ENCODE measurements at places on chromosomes 2 and 18.
A peak's percentile ranks its signal among the peaks of the same experiment; 100 is the strongest.

GRCh38 chr2:200625958-200626363 is 40.1 kb downstream of the AOX1 start:
- DNase-seq = no peak

DNA sequence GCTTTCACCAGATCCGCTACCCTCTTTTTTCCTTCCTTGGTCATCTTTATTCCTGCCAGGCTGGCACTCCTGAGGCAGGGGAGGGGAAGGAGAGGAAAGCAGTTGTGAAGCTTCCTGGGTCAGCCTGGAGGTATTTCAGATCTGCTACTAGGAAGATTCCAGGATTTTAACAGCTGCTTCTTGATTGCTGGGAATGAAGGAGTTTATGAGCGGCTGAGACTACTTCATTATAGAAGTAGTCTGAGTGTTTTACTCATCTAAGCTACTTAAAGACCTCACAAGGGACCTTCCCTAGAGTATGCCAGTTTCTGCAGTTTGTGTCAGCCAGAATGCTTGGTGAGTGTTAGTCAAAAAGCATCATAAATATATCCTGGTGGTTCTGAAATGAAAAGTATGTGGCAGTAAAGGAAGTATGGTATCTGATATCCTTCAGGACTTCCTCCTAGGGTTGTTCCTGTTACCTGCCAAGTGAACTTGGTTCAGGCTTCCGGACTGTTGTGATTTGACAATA is 1.9 kb downstream of the TANC1 start:
- DNase-seq = no peak

DNA sequence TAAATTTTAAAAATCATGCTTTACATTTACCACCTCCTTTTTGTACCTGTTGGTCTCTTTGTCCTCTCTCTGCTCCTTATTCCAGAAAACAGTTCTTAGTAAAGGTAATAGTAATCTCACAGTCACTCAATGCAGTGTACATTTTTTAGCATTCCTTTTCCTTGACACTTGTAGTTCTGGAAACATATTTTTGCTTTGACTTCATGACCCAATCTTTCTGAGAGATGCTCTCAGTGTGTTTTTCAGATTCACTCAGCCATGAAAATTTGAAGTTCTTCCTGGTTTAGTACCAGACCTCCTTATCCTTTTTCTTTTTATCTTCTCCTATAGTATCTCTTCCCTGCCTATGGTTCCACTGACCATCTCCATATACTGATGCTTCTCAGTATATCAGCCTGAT is 747.5 kb upstream of the ZEB2 start:
- no peak for DNase-seq

DNA sequence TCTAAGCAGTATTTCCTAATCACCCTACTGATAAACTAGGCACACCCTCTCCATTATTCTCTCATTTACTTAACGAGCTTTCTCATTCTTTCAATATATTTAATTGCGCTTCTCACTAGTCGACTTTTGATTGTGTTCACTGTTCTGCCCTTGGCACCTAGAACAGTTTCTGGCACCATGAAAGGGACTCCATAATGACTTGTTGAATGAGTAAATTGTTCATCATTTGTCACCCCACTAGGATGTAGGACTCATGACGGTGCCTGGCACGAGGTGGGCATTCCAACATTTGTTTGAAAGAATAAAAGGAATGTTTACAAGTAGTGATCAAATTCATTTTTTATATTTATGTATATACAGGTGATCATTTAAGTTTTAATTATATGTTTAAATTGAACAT is 123.7 kb downstream of the DIS3L2 start:
- peak; percentile 32 for DNase-seq

GRCh38 chr2:194610297-194610696 is 1046.7 kb upstream of the SLC39A10 start:
- DNase-seq = no peak

- DNase-seq = no peak
These were observed 101.6 kb upstream of the TEX51 start for GRCh38 chr2:126796931-126797621.

DNA sequence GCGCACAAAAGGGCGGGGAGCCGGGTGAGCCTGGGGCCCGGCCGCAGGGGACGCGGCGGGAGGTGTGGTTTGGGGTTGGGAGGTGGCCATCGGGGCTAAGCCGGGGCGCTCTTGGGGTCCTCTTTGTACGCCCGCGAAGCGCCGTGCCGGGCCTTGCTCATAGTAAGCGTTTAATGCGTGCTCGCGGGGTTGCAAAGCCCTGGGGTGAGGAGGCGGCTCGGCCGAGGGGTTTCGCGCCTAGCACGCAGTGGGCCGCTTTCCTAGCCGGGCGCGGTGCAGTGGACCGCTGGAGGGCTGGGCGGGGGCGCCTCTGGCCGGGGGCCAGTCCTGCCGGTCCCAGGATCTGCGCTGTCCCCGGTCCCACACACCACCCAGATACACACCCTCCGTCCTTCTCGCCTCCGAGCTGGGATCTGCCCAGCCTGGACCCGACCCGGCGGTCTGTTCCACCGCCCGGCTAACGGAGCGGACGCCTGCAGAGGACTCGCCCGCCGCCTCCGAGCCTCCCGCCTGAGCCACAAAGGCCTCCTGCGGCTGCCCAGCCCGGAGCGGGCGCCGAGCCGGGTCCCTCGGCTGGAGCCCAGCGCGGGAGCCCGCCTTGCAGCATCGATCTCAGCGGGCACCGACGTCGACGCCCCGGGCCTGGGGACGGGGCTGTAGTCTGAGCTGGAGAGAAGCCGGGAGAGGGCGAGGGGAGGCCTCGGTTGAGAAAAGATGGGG is 564 bp downstream of the DPYSL5 start:
- no peak for DNase-seq

DNA sequence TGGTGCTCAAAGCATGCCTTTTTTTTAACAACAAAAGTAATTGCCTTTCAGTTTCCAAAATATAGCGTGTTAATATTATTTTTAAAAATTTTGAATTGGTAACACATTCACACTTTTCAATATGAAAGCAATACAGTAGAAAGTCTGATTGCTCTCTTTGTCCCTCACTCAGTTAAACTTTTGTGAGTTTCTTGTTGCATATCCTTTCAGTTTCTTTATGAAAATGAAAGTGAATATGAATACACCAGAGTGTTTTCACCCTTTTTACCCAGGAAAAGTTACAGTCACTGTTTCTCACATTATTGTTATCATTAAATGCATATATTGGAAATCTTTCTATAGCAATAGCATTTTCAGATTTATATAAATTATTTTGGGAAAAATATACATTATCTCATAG is 377.4 kb upstream of the CRIM1 start:
- DNase-seq = no peak

DNA sequence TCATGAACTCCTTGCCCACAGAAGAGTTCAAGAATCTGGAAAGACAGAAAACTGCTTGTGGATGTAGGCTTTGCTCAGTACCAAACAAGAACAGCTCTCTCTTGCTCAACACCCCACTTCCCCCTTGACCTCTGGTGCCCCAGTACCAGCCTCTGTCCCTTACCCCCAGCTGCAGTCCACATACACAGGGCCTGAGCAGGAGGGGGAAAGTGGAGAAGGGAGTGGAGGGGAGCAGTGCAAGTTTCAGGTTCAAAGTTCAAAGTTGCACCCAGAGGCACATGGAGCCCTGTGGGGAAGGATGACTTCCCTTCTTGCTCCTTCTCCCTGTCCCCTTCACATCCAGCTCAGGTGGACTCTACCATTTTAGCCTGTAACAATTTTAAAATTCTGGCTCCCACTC is 61.1 kb upstream of the LPIN2 start:
- no peak for DNase-seq

DNA sequence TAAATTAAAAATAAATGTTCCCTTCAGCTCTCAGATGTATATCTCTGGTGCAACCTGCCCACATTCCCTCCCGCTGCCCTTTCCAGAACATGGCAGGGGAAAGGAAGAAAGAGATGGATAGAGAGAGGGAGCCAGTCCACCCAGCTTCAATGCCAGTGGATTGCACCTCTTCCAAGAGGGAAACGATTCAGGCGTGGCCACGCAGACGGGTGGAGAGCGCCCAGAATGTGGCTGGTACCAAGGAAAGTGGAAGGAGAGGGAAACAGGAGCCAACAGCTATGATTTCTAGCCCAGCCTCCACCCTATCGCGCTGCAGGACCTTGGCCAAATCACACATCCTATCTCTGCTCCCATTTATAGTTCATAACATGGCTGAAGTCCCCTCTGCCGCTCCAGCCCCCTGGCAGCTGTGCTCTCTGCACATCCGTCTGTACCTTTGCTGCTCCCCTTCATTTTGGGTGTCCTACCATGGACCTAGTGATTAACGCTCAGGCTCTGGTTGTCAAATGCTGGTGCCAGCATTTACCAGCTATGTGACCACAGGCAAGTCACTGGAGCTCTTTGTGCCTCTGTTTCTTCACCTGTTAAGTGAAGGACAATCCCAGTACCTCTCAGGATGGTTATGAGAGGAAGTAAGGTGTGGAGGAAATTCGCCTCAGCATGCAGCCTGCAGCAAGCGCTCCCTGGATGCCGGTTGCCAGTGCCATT is 66.5 kb downstream of the SFXN5 start:
- no peak for DNase-seq

GRCh38 chr2:241613017-241613780 is 23.8 kb downstream of the THAP4 start:
- no peak for DNase-seq

GRCh38 chr2:180652794-180653193 is 327.6 kb upstream of the UBE2E3 start:
- no peak for DNase-seq

GRCh38 chr2:219634951-219635751 is 7.7 kb downstream of the SLC4A3 start:
- DNase-seq = no peak

DNA sequence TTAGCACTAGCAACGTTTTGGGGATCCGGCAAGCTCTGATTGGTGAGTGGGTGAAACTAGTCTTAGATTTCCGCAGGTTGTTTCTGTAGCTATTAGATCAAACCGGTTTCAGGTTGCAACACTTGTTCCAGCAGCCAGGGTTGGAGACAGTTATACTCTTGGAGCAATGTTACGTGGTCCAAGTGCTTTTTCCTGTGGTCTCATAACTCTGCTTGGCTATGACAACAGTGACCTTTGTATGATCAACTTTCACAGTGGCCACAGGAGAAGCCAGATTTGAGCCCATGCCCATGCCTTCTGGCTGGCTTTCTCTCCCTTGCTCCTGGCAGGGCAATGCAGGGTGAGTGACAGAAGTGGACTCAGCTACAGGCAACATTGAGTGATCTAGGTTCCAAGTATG is 84.5 kb upstream of the TAF1B start:
- DNase-seq = no peak

DNA sequence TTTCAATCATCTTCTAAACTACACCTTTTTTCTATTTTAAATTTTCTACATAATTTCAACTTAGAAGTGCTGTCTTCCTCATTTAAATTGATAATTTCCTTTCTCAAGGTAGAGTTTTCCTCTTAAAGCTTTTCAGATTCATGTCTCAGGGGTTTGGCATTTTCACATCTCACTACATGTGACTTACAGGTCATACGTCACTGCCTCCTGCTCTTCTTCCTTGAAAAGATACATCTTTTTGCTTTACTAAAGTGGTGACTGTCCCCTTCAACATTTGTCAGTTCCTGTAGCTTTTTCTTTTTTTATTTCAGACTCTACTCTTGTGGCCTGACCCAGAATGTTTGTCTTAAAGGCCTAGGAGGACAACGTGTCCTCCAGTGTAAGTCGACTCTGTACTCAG is 17.1 kb upstream of the RUFY4 start:
- no peak for DNase-seq
